ENCODE measurements at places on chromosomes 2 and 18. TPM values are rescaled to one million over a fixed set of nuclear protein-coding genes. Genes with fewer than 3 reads are reported as not detected.

The EPB41L3 gene
- total RNA-seq: 0.31 TPM

The TMEM200C gene
- total RNA-seq: not detected

The FAM98A gene
- total RNA-seq: 133 TPM

The CIB4 gene
- 0.34 TPM for total RNA-seq

The ARL6IP6 gene
- 23.0 TPM for total RNA-seq

The XRCC5 gene
- 178 TPM for total RNA-seq

The TMEM182 gene
- total RNA-seq: 5.3 TPM

The DCDC2C gene
- 0.55 TPM for total RNA-seq

The ARHGEF33 gene
- 0.03 TPM for total RNA-seq

The LNPK gene
- 15.1 TPM for total RNA-seq

The KLHL30 gene
- total RNA-seq: 0.24 TPM

The GPATCH11 gene
- total RNA-seq: 9.0 TPM

The LHCGR gene
- total RNA-seq: not detected

The DNAJC5G gene
- total RNA-seq: not detected

The CFC1 gene
- total RNA-seq: not detected

The OR6B2 gene
- total RNA-seq: not detected

The DSC2 gene
- 0.94 TPM for total RNA-seq

The MERTK gene
- total RNA-seq: 1.8 TPM

The REG3G gene
- total RNA-seq: not detected

All from A549 treated with CORT108297 at 1 μM for 4 hours (cell line).